Hypothalamus (tissue), 51 donors: ENCODE measurements at places on chromosomes 4 and X.

DNA sequence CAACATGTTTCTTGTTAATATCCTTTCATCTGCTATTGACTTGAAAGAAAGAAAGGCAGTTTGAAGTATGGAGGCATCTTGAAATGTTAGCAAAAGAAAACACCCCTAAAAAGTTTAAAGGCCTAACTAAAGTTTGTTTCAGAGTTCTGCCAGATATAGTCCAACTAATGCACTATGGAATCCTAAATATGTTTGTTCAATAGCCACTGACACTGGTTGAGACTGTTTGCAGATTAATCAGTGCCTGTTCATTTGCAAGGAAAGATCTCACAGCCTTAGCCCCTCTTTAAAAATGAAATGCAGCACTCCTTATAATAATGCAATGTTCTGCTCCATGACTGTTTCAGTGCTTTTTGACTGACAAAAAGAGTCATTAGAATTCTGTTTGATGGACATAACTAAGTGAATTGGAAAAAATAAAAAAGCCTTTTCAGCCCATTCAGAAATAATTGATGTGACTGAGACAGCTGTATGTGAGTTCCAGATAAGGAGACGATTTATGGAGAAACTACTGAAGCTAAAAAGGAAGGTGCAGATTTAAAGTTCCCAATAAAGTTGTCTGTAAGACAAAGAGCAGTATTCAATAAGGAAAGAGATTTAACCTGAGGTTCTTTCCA lies 192.0 kb downstream of the PCDH7 start:
- DNase-seq: no peak

GRCh38 chrX:115393271-115393670 lies 103.8 kb downstream of the LUZP4 start:
- no peak for DNase-seq

DNA sequence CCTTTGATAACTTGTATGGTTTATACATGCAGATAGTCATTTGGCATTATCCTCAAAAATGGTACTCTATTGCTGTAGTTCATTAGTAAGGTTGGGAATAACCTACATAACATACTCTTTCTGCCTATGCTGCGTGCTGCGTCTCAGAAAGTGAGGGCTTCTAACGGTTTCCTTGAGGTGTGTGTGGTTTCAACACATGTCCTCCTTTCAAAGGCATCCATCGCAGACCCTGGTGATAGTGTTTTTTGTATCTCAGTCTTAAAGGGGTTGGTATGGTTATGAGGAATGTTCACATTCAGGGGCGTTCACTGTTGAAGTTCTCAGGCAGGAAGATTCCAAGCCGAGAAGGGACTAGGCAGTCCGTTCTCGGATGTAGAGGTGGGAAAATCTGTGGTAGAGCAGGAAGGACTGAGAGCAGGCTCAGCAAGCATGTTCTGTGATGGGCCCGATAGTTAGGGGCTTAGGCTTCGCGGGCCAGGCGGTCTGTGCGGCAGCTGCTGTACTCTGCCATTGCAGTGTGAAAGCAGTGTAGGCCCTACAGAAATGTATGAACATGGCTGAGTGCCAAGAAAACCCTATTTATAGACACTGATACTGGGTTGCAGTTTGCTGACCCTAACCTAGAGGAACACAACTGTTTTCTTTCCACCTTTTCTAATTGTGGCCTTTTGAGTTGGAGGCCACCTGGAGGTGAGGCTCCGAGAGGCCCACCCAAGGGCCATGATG lies 123.2 kb downstream of the GPR143 start:
- no peak for DNase-seq

DNA sequence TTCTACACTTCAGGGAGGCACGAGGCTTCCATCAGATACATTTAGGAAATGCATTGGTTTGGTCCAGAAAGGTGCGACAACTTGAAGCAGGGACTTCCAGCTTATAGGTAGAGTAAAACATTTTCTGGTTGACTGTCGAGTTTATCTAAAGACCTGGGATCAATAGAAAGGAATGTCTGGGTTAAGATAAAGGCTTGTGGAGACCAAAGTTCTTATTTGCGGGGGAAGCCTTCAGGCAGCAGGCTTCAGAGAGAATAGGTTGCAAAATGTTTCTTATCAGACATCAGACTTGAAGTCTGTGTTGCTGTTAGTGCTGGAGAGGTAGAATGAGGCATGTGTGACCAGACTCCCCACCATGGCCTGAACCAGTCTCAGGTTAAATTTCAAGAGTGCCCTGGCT lies 190.3 kb downstream of the TRIML1 start:
- no peak for DNase-seq

DNA sequence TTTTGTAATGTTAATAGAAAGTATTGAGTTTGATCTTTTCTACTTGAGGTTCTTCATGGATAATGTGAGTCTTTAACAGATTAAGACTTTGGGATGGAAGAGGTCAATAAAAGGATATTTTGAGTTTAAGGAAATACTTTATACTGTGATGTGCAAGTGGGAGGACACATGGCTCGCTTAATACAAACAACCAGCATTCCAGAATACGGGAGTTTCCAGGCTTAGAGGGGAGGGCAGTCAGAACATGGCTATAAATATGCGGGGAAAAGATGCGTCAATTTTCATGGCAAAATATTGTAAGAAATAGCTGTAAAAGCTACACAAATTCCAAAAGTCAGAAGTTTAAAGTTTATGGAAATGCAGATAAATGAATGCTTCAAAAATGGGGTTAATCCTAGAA lies 192.3 kb downstream of the AASDH start:
- no peak for DNase-seq

DNA sequence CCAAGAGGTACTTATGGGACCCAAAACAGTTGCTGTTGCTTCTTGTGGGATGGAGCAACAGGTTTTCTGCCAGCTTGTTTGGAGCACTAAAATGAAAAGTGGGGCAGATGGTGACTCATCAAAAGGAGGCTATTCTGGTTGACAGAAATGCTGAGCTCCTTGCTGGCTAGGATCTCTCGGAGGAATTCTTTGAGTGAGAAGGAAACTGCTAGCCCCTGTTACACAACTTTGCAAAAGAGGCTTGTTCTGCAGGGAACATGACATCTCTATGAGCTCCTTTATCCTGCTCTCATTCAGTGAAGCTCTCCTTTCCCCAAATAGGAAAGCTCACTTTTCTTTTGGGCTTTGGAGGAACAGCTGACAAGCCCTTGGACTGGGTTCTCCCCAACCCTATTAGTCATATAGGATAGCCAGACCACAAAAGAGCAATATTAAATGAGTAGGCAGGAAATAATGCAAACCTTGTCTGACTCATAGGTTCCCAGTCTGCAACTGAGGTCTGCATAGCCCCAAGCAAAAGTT lies 108.3 kb downstream of the CDS1 start:
- no peak for DNase-seq

DNA sequence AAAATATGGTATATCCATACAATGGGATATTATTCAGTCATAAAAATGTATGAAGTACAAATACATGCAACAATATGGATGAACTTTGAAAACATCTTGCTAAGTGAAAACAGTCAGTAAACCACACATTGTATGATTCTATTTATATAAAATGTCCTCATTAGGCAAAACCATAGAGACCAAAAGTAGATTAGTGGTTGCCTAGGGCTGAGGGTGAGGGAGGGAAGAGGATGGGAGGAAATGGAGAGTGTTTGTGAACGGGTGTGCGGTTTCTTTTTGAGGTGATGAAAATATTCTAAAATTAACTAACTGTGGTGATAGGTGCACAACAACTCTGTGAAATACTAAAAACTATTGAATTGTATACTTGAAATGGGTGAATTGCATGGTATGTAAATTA lies 29.6 kb downstream of the TEX11 start:
- no peak for DNase-seq

DNA sequence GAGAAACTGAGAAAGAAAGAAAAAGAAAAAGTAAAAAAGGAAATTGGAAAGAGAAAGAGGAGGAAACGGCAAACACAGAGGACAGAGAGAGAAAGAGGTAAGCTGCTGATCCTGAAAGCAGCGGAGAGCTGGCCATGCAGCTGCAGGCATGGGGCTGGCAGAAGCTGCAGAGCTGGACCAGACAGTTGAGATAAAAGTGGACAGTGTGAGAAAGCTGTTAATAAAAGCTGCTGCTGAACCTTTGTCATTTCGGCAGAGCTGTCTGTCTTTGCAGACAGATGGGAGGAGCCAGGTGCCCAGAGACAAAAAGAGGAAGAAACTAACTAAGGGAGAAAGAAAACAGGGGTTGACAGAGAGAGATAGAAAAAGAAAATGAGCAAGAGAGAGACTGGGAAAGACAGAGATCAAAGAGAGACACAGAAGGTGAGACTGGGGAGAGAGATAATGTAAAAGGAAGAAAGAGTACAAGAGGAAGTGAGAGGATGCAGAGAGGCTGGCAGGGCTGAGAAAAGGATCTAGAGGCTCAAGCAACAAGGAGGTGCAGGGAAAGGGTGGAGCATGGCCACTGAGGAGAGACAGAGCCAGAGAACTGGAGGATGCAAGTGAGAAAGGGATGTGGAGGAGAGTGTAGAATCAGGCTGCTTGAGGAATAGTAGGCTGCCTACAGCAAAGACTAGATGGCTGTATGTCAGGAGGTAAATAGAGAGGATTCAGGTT lies 376.8 kb upstream of the FGF16 start:
- DNase-seq: no peak

- DNase-seq: no peak
Measured at GRCh38 chr4:76782837-76783236, 115.1 kb downstream of the SOWAHB start.

DNA sequence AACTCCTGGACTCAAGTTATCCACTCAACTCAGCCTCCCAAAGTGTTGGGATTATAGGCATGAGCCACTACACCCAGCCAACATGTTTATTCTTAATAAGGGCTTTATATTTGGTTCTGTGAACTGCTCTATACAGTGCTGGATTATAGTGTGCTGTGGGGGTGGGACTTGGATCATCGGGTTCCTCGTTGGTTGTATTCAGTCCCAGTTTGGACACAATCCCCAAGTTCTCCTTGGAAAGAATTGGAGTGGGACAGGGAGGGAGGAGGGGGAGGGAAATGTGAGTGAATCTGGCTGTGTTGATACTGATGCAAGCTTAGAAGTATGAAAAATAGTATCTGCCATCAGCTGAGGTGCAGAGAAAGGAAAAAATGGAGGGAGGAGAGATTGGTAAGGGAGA lies 121.3 kb downstream of the KIT start:
- no peak for DNase-seq

DNA sequence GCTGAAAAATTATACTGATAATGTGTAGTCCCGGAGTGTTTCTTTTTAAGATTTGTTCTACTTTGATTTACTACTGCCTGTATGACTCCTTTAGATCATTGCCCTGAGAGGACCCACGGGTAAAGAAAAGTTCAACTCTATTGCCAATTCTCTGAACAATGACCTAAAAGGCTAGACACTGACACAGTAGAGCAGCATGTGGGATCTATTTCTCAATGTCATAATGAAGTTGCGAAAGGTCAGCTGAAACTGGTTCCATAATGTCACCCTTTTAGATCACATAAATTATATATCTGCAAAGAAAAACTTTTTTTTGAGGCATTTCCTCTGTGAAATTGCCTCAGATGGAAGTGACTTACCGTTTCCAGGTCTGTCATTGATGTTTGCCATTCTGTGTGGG lies 67.4 kb downstream of the GLRB start:
- no peak for DNase-seq

DNA sequence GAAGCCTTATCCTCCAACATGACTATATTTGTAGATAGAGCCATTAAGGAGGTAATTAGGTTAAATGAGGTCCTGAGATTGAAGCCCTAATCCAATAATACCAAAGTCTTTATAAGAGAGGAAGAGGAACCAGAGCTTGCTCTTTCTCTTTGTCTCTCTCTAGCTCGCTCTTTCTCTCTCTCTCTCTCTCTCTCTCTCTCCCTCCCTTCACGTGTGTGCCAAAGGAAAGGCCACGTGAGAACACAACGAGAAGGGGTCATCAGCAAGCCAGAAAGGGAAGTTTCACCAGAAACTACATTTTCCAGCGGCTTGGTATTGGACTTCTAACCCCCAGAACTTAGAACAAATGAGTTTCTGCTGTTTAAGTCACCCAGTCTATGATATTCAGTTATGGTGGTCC lies 1540.5 kb downstream of the C4orf33 start:
- DNase-seq: no peak

DNA sequence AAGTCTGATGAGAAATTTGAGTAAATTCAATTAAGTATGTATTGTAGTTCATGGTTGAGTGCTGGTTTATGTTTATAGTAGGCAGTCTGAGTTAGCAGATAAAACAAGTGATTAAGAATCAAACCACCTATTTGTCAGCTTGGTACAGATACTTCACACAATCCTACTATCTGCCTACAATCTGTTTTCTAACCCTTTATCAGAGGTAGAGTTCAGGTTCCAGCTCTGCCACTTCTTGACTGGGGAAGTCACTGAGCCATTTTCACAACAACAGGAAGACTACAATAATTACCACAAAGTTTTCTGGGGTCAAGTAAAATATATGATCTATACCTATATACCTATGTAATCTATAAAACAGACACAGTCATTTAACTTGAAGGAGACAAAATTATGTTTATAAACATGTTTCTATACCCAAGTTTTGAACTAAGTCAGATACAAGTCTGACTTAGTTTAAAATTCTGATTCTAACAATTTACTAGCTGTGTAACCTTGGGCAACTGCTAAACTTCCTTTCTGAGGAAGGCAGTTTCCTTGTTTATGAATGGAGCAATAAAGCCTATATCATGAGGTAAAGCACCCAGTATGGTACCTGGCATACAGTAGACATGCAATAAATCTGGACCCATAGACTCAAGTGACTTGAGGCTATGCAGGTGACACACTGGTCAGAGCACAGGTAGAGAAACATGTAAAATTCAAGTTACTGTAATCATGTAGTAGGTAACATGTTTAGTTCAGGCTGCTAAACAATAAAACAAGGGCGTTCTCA lies 37.2 kb upstream of the BDH2 start:
- DNase-seq: no peak

GRCh38 chr4:183288955-183289354 lies 31.1 kb downstream of the CLDN22 start:
- no peak for DNase-seq

DNA sequence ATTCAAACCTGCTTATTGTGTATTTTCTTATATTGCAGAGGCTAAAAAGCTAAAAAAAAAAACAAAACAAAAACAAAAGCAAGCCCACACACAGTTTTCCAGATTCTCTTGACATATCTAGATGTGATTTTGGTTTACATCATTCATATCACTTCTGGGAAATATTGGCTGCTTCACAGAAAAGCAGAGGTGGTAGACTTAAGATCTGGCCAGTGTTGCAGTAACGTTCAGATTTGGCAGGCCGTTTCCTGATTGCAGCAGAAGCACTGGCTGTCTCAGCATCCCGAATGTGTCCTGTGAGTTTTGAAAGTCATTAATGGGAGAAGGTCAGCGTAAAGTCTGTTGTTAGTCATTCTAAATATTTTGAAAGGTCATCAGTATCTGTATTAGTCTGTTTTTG lies 2062.0 kb downstream of the ARAP2 start:
- no peak for DNase-seq

- no peak for DNase-seq
Measured at GRCh38 chrX:30521440-30522182, 56.0 kb downstream of the TASL start.

GRCh38 chr4:116590648-116591047 lies 494.7 kb downstream of the TRAM1L1 start:
- no peak for DNase-seq

GRCh38 chrX:8724300-8724699 lies 7.6 kb downstream of the ANOS1 start:
- DNase-seq: no peak
